GM12878 (cell line): ENCODE measurements at places on chromosomes 1 and 21. TPM values are rescaled to one million over a fixed set of nuclear protein-coding genes. Genes with fewer than 3 reads are reported as not detected.
A peak's percentile ranks its signal among the peaks of the same experiment; 100 is the strongest.

Gene OR2T33
- total RNA-seq, result not detected in 2 replicates

- DNase-seq, result no peak
Measured at GRCh38 chr1:53681977-53682685, 56.8 kb downstream of the GLIS1 start.

GRCh38 chr1:177174921-177175634, 4.3 kb downstream of the BRINP2 start:
- no peak for DNase-seq

DNA sequence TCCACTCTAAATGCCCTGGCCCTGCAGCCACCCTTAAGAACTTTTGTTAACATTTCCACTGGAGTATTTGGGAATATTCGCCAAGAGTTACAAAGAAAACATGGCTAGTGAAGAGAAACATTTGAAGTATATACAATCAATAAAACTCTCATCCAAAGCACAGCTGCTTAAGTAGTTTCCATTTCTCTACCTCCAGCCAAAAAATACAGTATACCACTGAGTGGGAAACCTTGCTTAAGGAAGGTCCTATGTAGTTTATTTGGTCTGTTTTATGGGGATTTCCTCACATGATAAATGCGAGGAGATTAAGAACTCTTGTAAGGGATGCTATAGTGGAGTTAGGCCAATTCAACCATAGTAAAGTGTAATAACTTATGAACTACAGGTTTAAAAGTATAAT, 382.5 kb downstream of the NEGR1 start:
- DNase-seq, result no peak

GRCh38 chr21:36103434-36103833, 31.4 kb upstream of the CBR3 start:
- no peak for DNase-seq

GRCh38 chr1:160451859-160452232, 51.5 kb downstream of the VANGL2 start:
- no peak for DNase-seq

- no peak for DNase-seq
Measured at GRCh38 chr21:34636961-34637360, 22.0 kb upstream of the RCAN1 start.

DNA sequence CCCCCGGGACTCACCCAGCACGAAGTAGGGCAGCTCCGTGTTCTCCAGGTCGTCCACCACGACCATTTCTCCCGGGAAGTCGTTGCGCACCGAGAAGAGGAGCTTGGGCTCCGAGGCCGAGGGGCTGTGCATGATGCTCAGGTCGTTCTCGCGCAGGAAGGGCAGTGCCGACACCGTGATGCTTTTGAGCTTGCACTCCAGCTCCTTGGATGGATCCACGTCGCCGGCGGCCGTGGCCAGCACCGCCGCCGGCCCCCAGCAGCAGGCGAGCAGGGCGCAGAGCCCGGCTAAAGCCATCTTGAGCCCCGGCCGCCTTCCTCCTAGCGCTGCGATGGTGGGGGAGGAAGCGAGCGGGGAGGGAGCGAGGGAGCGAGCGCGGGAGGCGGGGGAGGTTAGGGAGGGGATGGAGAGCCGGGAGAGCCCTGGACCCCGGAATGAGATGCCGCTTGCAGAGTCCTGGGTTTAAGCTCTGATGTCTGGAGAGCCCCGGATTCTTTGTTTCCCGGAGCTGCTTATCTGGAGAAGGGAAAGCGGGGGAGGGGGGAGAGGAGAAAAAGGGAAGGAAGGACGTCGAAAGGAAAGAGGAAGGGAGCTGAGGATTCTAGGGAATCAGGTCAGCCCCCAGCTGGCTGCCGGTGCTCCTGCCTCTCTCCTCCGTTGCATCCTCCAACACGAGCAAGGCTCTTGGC, at the start of gene ASTN1:
TSS of gene ASTN1 (minus strand) at position 333 of the 689 bp plus-strand sequence. CDS start at position 297, 36 bp downstream.
- no peak for DNase-seq

DNA sequence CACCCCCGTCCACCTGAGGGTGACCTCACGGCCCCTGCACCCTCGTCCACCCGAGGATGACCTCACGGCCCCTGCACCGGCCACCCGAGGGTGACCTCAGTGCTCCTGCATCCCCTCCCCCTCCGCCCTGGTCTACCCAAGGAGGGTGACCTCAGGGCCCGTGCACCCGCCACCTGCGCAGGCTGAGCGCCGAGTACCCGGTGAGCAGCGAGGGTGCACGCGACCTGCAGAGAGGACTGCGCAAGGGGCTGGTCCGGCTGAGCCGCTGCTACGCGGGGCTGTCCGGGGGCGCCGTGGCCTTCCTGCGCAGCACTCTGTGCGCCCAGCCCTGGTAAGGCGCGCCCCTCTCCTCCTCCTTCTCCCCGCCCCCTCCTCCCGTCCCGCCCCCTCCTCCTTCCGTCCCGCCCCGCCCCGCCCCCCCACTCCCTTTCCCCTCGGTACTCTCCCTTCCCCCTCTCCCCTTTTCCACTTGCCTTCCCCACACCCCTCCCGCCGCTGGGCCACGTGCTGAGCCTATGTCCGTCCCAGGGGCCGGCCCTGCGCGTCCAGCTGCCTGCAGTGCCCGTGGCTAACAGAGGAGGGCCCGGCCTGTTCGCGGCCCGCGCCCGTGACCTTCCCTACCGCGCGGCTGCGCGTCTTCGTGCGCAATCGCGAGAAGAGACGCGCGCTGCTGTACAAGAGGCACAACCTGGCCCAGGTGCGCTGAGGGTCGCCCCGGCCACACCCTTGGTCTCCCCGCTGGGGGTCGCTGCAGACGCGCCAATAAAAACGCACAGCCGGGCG, 28.4 kb downstream of the TRIM11 start:
- no peak for DNase-seq

GRCh38 chr1:208476846-208477170, 232.6 kb upstream of the PLXNA2 start:
- DNase-seq, result no peak

DNA sequence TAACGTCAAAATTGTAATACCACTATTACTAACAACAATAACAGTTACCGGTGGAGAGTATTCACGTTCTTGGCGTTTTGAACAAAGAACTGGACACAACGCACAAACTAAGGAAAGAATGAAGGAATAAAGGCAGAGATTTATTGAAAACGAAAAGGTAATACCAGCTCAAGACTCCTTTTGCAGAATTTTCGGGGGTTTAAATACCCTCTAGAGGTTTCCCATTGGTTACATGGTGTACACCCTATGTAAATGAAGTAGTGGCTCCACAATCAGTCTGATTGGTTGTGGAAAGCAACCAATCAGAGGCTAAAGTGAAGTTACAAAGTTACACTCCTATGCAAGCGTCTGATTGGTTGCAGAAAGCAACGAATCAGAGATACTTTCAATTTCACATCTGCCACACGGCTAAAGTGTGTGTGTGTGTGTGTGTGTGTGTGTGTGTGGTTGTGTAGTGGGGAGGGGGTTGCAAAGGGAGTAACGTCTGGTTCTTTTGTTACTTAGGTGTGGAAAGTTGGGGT, 1.1 kb upstream of the GTF2B start:
- DNase-seq, result no peak

GRCh38 chr1:210597555-210598134, 268.9 kb downstream of the HHAT start:
- peak; percentile 7 for DNase-seq

Gene RCSD1
- 77.4 and 78.3 TPM in 2 replicates for total RNA-seq

- DNase-seq, result no peak
Measured at GRCh38 chr1:54200519-54200997, 591 bp downstream of the MRPL37 start.

DNA sequence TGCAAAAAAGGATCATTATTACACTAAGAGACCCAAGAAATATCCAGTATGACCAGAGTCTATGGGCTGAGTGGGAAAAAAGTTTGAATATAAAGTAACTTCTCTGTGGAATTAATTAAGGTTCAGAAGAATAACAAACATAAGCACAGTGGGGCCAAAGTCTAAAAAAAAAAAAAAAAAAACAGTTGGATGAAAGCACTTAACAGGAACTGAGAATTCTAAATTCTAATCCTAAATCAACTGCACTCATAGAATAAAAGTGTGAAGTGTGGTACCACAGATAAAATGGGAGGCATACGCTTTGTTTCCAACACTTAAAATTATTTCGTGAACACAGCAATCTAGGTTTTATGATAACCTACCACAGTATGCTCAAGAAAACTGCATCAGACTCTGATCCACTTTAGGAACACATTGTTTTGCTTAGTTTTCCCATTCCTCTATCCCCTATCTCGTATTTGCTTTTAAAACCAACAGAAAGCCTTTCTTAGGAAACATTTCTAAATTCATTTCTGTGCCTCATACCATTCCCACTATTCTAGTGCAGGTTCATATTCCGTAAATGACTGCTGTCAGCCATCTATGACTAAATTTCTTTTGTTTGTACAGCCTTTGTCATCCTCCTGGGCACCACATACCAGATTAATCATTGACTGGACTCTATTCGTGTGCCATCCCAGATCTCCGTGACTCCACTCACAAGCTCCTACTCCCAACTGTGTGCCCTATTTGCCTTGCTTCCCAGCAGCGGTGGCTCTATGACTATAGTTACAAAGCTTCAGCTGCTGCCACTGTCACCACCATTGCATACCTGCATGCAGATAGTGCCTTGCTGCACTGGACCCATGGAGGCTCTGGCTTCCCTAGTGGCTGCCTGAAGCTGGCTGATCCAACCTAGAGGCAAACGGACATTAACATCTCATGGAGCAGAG, 24.9 kb downstream of the CHML start:
- DNase-seq, result no peak

- no peak for DNase-seq
Measured at GRCh38 chr1:177092001-177092400, 72.5 kb downstream of the ASTN1 start.

- DNase-seq, result no peak
Measured at GRCh38 chr1:41695118-41695745, 210.7 kb upstream of the EDN2 start.

Gene SLC2A5
- 30.9 and 32.3 TPM in 2 replicates for total RNA-seq

Gene EFNA1
- 0.28 TPM in 1 of 2 replicates, not detected in the other for total RNA-seq

Gene ANGPTL3
- 0.15 TPM in 1 of 2 replicates, not detected in the other for total RNA-seq

GRCh38 chr1:17236779-17237560, 11.9 kb upstream of the PADI3 start:
- peak; percentile 31 for DNase-seq

DNA sequence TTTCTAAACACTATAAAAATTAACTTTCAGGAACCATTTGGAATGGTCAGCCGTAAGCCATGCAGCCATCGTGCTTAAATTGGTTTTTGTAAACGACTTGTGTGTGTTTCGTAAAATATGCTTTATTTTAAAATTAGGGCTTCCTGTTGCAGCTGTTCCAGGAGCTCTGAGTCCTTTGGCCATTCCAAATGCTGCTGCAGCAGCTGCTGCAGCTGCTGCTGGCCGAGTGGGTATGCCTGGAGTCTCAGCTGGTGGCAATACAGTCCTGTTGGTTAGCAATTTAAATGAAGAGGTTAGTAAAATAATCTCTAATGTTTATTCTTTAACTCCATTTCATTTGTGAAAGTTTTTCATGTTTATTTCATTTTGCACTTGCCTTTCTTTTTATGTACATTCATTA, 83.1 kb downstream of the PTBP2 start:
- no peak for DNase-seq

DNA sequence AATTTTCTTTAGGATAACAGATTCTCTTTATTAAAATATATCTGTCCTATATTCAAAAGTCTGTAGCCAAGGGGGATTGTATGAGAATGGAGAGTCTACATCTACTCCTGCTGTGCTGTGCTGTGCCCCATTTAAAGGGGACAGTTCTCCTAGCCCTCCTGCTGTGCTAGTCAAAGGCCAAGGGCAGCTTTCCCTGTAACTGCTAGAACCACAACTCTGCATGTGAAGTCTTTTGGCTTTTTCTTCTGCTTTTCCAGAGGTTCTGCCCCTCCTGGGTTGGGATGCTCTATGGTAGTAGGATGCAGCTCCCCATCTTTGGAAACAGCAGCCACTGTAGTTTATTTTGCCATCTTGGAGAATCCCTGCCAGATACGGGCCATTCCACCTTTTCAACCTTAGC, 197.5 kb upstream of the JUN start:
- no peak for DNase-seq

- no peak for DNase-seq
Measured at GRCh38 chr1:90386899-90387720, 330.0 kb downstream of the BARHL2 start.

- no peak for DNase-seq
Measured at GRCh38 chr1:167935216-167936067, 1.0 kb upstream of the DCAF6 start.

GRCh38 chr1:156164125-156164831, 10.9 kb downstream of the SEMA4A start:
- DNase-seq, result no peak

DNA sequence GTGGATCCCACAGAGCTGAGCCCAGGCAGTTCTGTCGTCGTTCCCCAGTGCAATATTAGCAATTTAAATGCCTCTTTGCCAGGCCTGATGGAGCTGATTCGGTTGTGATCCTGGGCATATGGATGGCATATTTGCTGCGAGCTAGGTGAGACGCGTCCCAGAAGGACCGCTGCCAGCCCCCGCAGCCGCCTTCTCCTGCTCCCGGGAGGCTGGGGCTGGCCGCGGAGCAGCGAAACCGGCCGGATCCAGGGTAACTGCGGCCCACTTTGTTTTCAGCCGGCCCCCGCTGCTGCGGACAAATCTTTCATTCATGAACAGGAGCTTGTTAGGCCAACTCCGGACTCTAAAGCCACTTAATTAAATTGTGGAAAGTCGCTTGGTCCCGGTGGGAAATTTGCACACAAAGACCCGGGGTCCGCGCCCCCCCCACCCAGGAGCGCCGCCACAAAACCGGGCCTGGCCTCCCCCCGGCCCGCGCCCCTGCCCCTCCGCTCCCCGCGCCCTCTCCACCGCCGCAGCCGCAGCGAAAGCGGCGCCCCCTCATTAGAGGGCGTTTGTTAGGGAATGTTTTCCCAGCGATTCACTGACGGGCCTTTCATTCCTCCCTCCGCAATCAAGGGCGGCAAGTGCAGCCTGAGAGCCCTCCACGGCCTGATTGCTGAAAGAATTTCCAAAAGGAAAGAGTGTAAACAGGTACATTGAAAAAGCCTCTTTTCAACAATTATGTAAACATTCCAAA, 383.3 kb downstream of the RRAGC start:
- DNase-seq, result no peak

GRCh38 chr21:35438643-35439404, 389.7 kb upstream of the RUNX1 start:
- DNase-seq, result peak; percentile 21

GRCh38 chr21:24955275-24955961, 651.9 kb downstream of the MRPL39 start:
- DNase-seq, result peak; percentile 82

- no peak for DNase-seq
Measured at GRCh38 chr1:167713330-167714081, 8.3 kb upstream of the MPZL1 start.

GRCh38 chr1:5451671-5452070, 540.6 kb downstream of the NPHP4 start:
- DNase-seq, result no peak

DNA sequence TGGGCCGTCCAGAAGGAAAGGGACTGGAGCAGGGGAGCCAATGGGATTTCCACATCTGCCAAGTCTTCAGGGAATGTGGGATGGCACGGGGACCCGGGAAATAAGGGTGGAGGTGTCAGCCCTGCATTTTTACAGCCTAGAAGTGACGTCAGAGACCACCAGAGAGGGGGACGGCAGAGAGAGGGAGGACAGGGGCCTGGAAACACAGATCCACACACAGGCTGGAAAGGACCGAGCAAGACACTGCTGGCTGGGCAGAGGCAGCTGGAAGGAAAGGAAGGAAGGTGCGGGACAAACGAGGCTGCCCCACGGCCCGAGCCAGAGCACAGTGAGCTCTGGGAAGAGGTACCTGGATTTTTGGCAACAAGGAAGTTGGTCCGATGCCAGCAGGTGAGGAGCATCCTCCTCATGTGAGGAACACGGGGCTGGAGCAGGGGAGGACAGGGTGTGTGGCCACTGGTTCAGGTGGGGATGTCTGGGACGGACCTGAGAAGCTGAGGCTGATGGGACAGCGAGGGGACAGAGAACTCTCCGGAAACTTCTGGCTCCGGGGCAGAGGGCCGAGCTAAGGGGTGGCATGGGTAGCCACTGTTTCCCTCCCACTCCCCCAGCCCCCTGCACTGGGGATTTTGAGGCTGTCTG, 138.3 kb downstream of the PGBD5 start:
- no peak for DNase-seq
